ENCODE measurements at places on chromosomes 11 and 22.
A peak's percentile ranks its signal among the peaks of the same experiment; 100 is the strongest.

DNA sequence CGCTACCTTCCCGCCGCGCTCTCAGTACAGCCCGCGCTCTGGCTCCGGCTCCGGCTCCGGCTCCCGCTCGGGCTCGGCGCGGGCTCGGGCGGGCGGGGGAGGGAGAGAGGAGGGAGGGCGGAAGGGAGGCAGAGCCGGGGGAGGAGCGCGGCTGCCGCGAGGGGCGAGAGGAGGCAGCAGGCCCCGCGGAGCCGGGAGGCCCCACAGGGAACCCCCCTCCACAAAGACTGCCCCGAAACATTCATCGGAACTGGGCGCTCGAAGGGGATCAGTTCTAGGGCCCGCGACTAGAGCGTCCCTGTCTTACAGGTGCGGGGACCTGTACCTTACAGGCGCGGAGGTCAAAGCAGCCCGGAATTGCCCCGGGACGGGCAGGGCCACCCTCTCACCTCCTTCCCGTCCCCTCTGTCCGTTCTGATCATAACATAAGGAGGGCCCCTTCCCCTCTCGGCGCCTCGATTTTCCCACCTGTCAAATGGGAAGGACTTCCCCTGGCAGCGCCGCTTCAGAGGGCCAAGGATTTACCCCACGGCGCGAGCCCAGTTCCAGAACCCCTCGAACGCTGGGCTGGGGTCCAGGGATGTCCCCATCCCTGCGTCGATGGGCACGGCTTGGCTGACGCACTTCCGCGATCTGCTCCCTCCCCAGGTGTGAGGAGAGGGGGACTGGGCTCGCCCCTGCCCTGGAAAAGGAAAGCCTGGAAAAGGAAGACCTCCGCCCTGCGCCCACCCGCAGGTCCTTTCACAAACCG, at the start of gene SHISA8:
Gene SHISA8 (minus strand): TSS at position 40 of the 751 bp plus-strand sequence. CDS start 407 bp downstream, outside the sequence.
- peak; percentile 16 for DNase-seq

- no peak for DNase-seq
Measured at GRCh38 chr22:31275018-31275417, 17.3 kb downstream of the PIK3IP1 start.

- DNase-seq = no peak
Measured at GRCh38 chr22:37033605-37034430, 14.3 kb downstream of the MPST start.

DNA sequence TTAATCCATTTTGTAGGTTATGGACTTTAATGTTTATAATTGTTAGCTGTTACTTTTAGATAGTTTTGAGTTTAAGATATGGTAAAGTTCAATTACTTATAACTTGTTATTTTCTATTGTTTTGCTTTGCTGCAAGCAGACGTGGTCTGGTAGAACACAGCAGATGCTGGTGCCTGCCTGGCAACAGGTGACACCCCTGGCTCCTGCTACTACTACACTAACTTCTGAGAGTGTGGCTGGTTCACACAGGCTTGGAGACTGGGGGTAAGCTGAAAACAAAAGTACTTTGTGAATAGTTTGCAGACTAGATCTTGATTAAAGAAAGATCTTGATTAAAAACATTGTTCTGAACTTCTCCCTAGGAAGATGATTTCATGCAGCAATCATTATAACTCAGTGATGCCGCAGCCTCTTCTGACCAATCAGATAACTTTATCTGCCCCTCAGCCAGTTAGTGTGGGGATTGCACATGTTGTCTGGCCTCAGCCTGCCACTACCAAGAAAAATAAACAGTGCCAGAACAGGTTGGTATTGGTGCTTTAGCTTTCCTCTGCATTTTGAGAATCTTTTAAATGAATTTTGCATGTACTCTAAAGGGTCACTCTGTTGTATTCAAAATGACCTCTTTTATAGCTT, 90.4 kb downstream of the HIPK3 start:
- DNase-seq = no peak

GRCh38 chr11:34624069-34624468, 3.2 kb downstream of the EHF start:
- no peak for DNase-seq

DNA sequence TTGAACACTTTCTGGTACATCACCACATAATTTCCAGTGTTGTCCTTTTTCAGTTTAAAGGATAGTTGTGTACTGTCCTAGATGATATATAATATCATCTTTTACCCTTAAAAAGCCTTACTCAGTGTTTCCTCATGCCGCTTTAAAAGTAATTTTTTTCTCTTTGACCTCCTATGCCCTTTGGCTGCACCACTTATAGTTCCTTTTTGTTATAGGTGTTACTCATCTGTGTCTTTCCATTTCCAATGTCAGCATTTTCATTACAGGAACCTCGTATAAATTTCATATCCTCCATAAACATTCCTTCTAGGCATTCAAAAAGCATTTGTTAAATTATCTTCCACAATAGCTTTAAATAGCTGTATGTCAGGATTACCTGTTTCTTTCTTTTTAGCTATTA, 40.8 kb downstream of the USP47 start:
- DNase-seq = no peak

- peak; percentile 32 for DNase-seq
Measured at GRCh38 chr22:33917744-33918406, 2.4 kb downstream of the LARGE1 start.

GRCh38 chr11:58902881-58903280, 36.4 kb upstream of the GLYATL1 start:
- DNase-seq = no peak

GRCh38 chr11:10414659-10415058, 40.4 kb upstream of the AMPD3 start:
- DNase-seq = peak; percentile 73

Measured in AG10803 (cell line).